ENCODE measurements at places on chromosomes 7 and 10. TPM values are rescaled to one million over a fixed set of nuclear protein-coding genes. Genes with fewer than 3 reads are reported as not detected.

Gene SEMA3C
- total RNA-seq = 37.2 TPM

Gene SFMBT2
- 16.1 TPM for total RNA-seq

Gene SRRM3
- total RNA-seq = 1.1 TPM

Gene ICA1
- total RNA-seq = 27.0 TPM

DNA sequence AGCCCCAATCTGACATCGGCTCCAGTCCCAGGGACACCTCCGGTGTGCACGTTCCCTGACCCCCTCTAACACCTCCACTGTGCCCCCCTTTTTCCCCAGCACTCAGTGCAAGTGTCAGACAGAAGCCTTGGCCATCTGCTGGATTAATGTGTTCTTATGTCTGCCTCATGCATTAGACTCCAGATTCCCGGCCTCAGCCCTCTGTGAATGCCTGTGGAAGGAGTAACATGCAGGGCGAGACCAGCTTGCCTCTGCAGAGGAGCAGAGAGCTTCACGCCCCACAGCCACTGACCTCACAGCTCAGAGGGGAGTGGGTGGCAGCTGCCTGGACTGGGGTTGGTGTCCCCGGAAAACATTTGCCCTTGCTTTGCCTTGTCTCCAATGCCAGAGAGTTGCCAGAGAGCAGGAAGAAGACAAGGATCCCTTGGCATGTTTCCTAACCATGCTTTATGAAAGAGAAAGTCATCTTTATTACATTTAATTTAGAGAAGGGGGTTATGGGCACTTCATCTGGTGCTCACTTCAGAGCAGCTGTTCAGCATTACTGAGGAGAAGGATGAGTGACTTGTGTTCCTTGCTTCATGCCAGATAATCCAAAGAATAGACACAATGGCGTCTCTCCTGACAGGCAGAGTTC lies 91.6 kb upstream of the CXCL12 start:
- DNase-seq = no peak

GRCh38 chr7:151071032-151071866 lies 9.4 kb downstream of the FASTK start:
- no peak for DNase-seq

Measured in upper lobe of right lung (tissue), 1 donor.